Neural cell (in vitro differentiated cells): ENCODE measurements at places on chromosomes 7 and 10. TPM values are rescaled to one million over a fixed set of nuclear protein-coding genes. Genes with fewer than 3 reads are reported as not detected.

PRSS37 gene
- polyA plus RNA-seq: not detected in 2 replicates

SOSTDC1 gene
- 0.24 and 0.52 TPM in 2 replicates for polyA plus RNA-seq

CALML5 gene
- not detected in 2 replicates for polyA plus RNA-seq

TAS2R41 gene
- not detected in 2 replicates for polyA plus RNA-seq

TLX1 gene
- not detected in 2 replicates for polyA plus RNA-seq

ASIC3 gene
- polyA plus RNA-seq: 3.3 and 4.4 TPM in 2 replicates

NPFFR1 gene
- 0.07 TPM in 1 of 2 replicates, not detected in the other for polyA plus RNA-seq

MEOX2 gene
- polyA plus RNA-seq: not detected in 2 replicates

CDHR1 gene
- 1.9 and 3.3 TPM in 2 replicates for polyA plus RNA-seq

SEMA4G gene
- polyA plus RNA-seq: 1.7 TPM in 2 replicates

CEP55 gene
- 0.16 and 0.67 TPM in 2 replicates for polyA plus RNA-seq

EDRF1 gene
- 54.1 and 68.1 TPM in 2 replicates for polyA plus RNA-seq

EPHB6 gene
- polyA plus RNA-seq: 14.8 and 25.3 TPM in 2 replicates

CC2D2B gene
- 0.61 TPM in 1 of 2 replicates, not detected in the other for polyA plus RNA-seq

C1QL3 gene
- 0.57 and 0.68 TPM in 2 replicates for polyA plus RNA-seq

CYP3A5 gene
- not detected in 2 replicates for polyA plus RNA-seq

LIPN gene
- polyA plus RNA-seq: not detected in 2 replicates

NUTM2E gene
- polyA plus RNA-seq: 0.40 TPM in 1 of 2 replicates, not detected in the other

TAS2R39 gene
- polyA plus RNA-seq: not detected in 2 replicates

SLC26A3 gene
- polyA plus RNA-seq: not detected in 2 replicates

CREB5 gene
- polyA plus RNA-seq: 3.2 and 3.7 TPM in 2 replicates

SFTPA1 gene
- not detected in 2 replicates for polyA plus RNA-seq

PDE6C gene
- polyA plus RNA-seq: not detected in 2 replicates

OPN1SW gene
- 1.2 and 1.9 TPM in 2 replicates for polyA plus RNA-seq

WNT8B gene
- 0.37 TPM in 1 of 2 replicates, not detected in the other for polyA plus RNA-seq

SPACDR gene
- polyA plus RNA-seq: not detected in 2 replicates

VIPR2 gene
- 0.51 and 1.0 TPM in 2 replicates for polyA plus RNA-seq

UNCX gene
- 1.6 TPM in 2 replicates for polyA plus RNA-seq

NOC3L gene
- 8.3 and 10.5 TPM in 2 replicates for polyA plus RNA-seq

PAPOLB gene
- polyA plus RNA-seq: 0.05 and 0.10 TPM in 2 replicates

FAM237B gene
- polyA plus RNA-seq: not detected in 2 replicates

FOXI2 gene
- not detected in 2 replicates for polyA plus RNA-seq
